ENCODE measurements at places on chromosomes 2 and 18.

GRCh38 chr2:122960759-122961641 is 1064.1 kb upstream of the CNTNAP5 start:
- peak; percentile 23 for DNase-seq

- DNase-seq: no peak
Observed at GRCh38 chr2:230872968-230873660, 8.4 kb downstream of the ITM2C start.

DNA sequence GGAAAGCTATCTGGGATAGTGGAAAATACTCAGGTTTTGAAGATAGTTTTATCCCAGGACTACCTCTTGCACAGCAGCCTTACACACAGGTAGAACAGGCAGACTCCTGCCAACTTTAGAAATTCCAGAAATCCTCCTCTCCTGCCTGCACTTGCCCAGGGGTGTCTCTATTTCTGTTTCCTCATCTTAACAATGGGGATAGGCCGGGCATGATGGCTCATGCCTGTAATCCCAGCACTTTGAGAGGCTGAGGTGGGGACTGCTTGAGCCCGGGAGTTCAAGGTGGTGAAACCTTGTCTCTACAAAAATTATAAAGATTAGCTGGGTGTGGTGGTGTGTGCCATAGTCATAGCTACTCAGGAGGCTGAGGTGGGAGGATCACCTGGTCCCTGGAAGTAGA is 117.0 kb upstream of the ARL5A start:
- no peak for DNase-seq

- DNase-seq: no peak
Observed at GRCh38 chr2:173326806-173327205, 27.9 kb upstream of the CDCA7 start.

- no peak for DNase-seq
Observed at GRCh38 chr2:25895610-25896009, 17.3 kb upstream of the ASXL2 start.

DNA sequence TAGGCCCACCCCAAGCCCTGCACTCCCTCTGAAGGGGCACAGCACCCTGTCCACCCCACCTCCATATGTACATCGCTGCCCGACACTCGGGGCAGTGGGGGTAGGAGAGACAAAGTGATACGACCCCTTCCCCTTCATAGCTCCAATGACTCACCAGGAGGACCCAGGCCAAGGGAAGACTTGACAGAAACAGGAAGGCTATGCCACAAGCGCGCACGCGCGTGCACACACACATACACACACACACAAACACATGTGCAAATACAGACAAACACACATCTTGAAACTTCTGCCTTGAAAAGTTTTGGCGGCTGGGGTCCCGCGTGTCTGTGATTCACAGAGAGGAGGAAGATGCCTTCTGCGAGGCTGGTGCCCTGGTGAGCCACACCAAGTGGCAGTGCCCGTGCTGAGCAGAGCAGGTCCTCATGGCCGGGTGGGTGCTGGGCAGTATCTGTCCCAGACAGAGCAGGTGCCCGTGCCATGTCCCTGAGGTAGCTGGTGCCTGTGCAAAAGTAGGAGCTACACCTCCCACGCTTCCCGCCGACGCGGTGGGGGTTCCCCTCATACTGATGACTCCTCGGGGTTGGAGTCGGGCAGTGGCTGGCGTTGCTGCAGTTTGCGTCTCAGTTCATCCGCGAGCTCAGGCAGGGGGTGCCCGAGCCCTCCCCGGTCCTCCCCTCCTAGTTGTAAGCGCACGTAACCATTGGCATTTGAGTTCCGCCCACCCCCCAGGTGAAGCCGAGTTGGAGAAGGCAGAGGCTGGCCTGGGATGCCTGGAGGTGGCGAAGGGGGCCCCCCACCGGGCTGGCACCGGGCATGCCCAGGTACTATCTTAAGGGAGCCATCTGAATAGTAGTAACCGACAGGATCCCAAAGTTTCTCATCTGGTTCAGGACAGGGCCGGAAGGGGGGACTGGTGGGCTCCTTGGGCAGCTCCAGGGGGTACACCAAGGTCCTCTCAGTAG is 2.5 kb upstream of the ANKRD39 start:
- DNase-seq: no peak

DNA sequence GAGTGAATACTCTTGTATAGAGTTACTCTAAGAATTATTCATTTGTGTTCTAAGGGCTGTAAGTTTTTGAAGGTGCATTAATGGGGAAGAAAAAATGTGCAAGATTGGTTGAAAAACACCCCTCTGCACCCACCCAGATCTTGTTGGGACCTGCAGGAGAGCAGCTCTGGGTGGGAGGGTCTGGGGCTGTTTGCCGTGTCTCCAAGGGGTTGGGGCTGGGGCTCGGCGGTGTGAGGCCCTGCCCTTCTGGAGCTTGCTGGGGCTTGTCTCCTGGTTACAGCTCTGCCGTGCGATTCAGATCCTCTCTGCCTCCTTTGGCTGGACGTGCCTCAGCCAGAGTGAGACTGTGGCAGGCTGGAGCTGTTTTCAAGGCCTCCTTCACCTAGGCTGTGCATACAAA is 26.1 kb downstream of the IGFBP2 start:
- DNase-seq: no peak

DNA sequence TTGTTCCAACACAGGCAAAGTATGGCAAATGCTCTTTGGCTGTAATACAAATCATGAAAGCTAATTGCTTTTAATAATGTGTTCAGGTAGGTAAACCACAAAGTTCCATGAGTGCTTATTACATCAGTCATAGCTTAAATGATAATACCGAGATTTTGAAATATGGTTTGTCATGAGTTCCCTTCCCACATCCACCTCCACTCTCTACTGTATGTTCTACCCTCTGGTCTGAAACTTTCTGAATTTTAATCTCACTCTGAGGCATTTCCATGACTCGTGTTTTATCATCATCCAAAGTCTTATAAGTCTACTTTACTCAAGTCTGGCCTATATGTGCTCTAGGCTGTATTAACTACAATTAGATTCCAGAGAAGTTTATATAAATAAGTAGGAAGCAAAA is 354.8 kb downstream of the AKAIN1 start:
- no peak for DNase-seq

GRCh38 chr2:65343386-65343785 is 89.0 kb downstream of the SPRED2 start:
- no peak for DNase-seq

DNA sequence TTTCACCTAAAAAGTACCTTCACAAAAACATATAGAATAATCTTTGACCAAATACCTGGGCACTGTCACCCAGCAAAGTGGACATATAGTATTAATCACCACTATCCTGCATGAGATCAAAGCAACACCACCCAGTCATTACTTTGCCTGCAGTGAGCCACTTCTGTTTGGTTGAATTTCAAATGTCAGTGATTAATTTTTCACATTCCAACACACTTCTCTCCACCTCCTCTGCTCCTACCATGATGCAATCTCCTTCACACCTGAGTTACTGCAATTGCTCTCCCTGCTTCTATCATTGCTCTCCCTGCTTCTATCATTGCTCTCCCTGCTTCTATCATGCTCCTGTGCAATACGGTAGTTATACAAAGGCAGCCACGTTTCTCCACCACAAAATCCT is 106.1 kb upstream of the NETO1 start:
- no peak for DNase-seq

GRCh38 chr2:234795272-234795920 is 156.4 kb upstream of the SH3BP4 start:
- DNase-seq: no peak

- DNase-seq: no peak
Observed at GRCh38 chr2:178829299-178829960, 22.2 kb upstream of the TTN start.

DNA sequence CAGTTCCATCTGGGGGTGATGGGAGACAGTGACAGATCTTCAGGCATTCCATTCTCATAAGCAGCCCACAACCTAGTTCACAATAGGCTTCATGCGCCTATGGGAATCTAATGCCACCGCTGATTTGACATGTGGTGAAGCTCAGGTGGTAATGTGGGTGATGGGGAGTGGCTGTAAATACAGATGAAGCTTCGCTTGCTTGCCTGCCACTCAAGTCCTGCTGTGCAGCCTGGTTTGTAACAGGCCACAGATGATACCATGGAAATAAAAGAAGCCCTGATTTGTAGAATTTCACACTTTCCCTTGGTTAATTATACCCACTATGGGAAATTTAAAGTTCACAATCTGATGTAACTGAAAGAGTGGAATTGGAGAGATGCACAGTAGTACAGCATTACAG is 40.5 kb upstream of the CXXC1 start:
- DNase-seq: no peak

DNA sequence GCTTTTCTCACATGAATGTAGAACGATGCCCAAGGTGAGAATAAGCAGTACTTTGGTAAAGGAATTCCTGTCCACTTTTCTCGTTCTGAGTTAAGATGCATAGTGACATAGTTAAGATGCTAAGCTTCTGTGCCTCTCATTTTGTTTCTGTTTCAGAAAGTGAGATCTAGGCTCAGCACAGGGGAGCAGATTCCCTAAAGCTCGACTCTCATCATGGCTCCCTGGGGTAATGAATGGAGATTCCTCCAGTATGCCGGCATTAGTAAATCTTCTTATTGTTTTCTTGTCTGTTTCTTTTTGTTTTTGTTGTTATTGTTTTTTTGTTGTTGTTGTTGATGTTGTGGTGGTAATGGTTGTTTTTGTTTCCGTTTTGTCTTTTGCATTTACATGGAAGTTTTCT is 225.4 kb downstream of the LRRTM4 start:
- no peak for DNase-seq

- DNase-seq: no peak
Observed at GRCh38 chr18:32459361-32460101, 11.2 kb downstream of the GAREM1 start.

- peak; percentile 87 for DNase-seq
Observed at GRCh38 chr2:149860276-149860921, 272.8 kb upstream of the MMADHC start.

- DNase-seq: no peak
Observed at GRCh38 chr2:60453301-60453700, 100.2 kb downstream of the BCL11A start.

GRCh38 chr2:232335859-232336215 is 42.7 kb upstream of the ALPP start:
- peak; percentile 10 for DNase-seq

GRCh38 chr2:20504174-20504573 is 57.3 kb downstream of the RHOB start:
- no peak for DNase-seq

GRCh38 chr2:239273280-239274234 is 127.3 kb downstream of the HDAC4 start:
- DNase-seq: peak; percentile 28

- DNase-seq: no peak
Observed at GRCh38 chr2:127985026-127985734, 42.7 kb downstream of the SAP130 start.

DNA sequence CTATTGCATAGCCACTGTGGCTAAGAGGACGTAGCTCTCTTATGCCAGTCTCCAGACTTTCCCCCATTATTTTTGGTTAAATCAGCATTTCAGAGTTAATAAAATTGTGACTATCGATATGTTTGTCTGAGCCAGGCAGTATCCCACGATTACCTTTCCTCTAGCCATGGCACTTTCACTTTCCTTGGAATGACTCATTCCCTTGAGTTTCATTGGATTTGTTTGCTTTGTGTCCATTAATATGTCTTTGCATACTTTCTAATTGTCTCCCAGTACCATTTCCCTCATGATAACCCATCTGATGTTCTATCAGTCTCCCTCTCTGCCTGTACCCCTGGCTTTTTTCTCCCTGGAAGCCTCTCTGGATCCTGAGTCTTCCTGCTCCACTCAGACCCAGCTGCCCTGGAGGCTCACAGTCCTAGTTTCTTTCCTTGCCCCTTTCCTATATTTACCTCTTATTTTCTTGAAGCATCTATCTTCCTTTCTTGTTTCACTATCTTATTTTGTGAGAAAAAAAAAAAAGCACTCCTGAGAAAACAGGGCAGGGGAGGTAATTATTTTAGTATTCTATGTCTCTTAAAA is 126.1 kb downstream of the MTX2 start:
- no peak for DNase-seq

DNA sequence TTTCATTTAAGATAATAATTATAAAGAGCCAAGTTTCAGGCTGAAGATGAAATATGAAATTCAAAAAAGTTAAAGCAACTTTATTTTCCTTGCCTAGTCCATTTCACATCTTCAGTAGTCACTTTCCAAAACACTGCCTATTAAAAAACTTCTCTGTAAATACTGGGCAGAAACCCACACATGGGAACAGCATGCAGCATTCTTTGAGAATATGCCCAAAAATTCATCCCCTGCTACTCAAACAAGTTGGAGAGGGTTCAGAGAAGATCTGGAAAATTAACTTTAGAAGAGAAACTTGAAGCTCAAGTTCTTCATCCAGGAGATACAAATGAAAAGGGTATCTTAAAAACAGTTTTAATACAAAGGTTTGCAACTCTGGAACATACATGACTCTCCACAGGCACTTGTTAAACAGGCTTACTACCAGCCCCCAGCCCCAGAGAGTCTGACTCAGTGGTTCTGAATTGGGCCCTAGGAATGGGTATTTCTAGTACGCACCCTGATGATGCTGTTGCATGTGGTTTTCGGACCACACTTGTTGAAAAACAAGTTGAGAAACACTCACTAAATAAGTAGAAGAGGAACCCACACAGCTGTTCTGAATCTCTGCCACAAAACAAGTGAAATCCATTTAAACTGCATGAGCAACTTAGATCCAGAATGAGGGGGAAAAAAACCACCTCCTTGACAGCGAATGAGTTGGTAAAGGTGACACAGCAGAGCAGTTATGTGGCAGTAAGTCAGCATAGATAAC is 329.1 kb downstream of the SATB2 start:
- DNase-seq: no peak

- no peak for DNase-seq
Observed at GRCh38 chr18:51943281-51943680, 396.7 kb upstream of the DCC start.

DNA sequence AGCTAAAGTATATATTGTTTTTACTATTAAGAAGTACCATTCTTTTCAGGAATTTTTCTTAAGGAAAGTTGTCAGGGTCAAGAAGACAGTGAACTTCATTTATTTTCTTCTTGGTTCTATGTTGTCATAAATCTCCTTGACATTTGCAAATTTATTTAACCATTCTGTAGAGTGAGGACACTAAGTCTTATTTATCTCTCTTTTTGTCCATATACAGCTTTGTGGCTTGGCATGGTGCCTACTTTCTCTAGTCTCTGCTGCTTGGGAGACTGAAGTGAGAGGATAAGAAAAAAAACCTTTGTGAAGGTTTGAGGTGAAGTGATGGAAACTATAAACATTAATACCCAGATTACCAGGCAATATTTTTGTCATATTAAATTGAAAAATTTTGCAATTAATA is 1389.4 kb downstream of the SUCLG1 start:
- DNase-seq: no peak

Measured in femur (tissue), 1 donor.